ENCODE measurements at places on chromosomes 1 and 21.

DNA sequence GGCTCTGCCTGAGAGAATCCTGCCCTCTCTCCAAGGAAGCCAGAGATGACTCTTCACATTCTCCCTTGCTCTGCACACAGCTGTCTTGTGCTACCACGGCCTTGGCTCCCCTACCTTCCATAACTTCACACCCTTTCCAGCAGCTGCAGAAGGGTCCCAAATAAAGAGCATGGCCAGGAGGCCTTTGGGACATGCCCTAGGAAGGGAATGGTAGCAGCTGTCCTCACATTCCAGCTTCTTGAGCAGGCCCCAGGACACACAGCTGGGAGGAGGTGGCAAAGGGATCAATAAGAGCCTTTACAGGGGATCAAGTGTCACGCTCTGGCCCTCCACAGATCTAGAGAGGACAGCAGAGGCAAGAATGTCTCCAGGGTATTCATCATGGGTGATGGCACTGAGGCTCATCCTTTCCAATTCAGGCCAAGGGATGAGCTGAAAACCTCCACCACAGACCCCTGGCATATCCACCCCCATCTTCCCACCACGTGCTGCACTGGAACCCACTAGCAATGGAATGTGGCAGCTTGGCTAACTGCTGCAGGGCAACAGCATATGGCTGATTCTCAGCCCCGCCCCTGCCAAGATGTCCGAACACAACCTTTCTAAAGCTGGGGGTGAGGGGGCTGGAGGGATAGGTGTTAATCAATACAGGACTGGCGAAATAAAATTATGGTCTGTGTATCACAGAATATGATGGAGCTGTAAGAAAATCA is 17.8 kb upstream of the RAB29 start:
- DNase-seq = no peak

DNA sequence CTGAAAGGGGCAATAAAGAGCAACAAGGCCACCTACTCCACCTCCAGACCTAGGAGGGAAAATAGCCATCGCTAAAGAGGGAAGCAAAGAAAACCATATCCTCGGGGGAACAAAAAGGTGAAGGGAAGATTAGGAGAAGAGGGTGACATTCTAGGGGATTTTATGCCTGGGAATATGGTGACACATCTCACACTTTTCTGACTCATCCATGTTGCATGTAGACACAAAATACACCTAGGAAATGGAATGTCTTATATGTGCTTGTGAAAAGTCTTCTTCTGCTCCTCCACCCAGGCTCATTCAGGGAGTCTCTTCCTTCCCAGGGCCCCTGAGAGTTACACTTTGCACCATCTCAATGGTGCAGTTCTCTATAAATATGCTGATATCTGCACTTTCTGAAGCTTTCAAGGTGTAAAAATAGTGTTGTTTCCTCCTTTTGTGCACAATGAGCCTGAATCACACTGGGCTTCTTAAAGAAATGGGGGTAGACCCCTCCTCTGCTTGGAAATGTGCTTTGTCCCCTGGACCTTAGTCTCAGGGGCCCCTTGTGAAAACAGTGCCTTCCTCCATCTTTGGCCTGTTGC is 195.9 kb downstream of the CYYR1 start:
- DNase-seq = no peak

DNA sequence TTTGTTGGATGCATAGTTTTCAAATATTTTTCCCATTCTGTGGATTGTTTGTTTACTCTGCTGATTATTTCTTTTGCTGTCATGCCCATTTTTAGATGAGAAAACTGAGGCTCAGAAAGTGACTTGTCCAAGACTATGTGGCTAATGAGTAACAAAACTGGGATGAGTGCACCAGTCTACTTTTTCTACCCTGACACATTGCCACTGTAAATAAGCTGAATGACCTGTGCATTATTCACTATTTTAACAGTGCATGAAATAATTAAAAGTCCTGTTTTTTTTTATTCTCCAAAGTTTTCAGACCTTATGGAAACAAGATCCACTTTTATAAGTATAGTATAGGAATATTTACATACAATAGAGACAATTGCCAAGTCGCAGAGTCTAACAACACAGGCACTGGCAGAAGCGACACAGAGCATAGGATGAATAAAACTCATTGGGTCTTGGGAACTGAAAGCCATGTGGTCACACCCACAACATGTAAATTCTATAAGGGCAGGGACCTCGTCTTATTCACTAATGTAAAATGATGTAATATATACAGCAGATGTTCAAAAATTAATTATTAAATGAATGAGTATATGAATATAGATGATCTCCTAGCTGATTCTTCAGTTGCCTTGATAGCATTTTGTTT is 45.2 kb downstream of the HLX start:
- DNase-seq = no peak

DNA sequence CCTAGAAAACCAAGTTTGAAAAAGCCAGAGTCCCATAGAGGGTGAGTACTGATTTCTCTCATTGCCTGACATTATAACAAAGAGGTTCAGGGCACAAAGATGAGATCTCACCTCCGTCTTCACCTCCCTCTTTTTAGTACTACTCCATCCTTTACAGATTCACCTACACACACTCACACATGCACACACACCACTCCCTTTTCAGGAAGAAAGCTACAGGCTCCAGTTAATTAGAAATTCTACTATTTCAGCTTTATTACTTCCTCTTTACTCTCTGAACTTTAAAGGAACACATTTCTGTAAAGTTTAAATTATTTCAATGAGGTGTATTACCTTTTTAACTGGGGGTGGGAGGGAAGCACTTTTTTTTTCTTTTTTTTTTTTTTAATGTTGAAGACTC is 59.6 kb upstream of the PRDX6 start:
- DNase-seq = no peak

GRCh38 chr1:213154056-213154685 is 103.1 kb downstream of the RPS6KC1 start:
- DNase-seq = no peak

DNA sequence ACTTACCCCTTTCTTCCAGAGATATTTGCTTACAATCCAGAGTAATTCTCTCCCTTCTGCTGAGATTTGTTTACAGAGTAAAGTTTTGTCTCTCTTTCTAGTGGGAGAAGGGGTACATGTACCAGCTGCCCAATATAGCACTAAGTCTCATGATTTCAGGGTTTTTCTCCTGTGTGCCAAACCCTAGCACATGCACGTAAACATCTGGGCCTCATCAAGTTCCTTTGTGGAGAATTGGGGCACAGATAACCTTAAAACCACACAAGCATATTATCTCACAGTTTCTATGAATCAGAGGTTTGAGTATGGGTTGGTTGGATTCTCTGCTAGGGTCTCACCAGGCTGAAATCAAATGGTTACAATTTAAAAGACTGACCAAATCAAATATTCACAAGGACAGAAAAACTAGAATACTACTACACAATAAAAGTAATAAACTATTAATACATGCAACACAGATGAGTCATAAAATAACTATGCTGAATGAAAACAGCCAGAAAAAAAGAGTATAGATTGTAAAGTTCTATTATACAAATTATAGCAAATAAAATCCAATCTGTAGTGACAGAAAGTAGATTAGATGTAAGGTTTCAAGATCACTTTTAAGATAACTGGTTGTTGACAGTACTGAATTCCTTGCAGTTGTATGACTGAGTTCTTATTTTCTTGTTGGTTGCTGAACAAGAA is 347.4 kb upstream of the PTBP2 start:
- no peak for DNase-seq

DNA sequence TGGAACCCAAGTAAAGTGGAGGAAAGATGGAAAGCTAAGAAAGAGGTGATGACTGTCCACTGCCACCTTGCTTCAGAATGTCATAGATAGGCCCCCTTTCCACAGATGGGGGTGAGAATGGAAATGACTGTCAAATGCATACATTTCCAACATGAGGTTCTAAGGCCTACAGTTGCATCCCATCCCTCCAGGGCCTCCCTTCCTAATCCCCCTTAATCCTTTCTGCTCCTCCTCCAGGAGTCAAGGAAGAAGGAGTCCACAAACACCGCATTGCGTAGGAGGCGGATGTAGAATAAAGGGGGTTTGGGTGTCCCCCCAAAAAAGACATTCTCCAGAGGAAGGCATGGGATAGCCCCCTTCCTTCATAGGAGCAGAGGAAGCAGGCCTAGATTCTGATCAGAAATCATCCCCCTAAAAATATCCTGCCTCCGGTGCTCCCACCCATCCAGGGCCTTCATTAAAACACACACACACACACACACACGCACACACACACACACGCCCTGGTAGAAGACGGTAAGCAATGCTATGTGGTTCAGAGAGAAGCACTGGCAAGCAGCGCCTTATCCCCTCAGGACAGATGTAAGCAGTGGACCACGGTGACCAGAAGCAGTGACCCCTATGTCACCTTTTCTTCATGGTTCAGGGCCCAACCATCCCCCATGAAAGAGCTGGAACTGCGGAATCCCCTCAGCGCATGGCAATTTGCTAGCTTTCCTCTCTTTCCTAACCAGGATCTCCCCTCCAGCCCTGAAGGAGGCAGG is 2.0 kb downstream of the SV2A start:
- DNase-seq = no peak

DNA sequence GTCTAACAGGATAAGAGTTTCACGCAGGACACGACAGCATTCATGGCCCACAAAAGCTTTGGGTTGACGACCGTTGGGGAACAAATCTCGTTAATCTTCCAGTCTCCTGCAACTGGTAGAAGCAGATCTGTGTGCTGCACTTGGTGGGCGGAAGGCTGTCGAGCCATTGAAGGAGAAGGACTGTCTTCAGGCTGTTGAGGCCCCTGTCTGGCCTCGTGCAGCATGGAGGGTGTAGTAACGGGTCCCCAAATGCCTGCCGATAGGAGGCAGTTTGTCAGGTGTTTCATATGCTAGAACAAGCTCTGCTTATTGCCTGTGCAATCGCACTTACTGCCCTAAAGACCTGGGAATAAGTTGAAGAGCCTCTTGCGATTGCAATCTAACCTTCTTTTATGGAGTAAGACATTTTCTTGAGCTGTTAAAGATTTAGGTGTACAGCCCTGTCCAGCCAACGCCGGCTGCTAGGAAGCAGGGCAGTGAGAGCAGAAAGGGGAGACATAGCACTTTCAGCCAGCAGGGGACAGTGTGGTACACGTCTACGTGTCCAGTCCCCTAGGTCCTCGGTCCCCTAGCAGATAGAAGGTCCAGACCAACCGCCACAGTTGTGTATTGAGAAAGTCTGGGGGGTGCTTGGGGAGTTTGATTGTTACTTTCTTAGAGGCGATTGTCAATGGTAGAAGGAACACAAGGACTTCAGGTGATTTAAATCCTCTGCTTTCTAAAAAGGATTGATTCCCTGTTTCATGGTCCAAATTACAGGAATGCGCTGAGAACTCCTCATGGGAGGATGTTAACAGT is 102.3 kb upstream of the TMPRSS2 start:
- no peak for DNase-seq

GRCh38 chr21:14451546-14451945 is 68.6 kb upstream of the HSPA13 start:
- DNase-seq = no peak

- no peak for DNase-seq
Observed at GRCh38 chr1:230028602-230029223, 38.3 kb upstream of the GALNT2 start.

DNA sequence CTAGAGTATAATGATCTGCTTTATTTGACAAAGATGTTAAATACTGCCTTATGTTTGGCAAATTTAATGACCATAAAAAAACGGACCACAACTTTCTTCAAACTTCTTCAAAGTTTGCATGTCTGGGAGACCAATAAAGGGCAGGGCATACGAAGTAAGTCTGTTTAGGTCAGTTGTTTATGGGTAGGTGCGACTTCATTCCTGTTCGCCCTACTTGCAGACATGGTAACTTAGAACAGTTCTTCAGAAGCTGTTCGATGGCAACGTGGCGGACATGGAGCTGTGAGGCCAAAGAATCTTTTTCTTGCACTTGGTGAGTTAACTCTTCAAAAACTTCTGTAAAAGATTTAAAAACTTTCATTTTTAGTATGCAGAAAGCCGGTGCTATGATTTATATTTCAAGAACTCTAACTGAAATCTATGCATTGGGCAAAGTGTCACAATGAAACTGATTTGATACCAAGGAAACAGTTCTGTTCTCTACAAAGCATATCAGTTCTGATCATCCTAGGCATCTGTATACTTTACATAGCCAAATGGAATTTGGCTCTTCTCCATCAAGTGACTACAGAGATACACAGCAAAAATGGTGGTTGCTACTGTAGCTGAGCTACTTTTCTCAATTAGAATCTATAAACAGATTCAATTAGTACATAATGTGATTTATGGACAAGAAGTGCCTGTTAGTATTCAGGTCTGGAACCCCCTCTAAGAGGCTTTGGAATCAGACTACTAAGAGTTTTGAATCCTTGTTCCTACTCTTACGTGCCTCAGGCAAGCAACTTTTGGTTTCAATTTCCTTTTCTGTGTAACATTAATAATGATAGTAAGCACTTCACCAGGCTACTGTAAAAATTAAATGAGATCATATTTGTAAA is 25.7 kb downstream of the C21orf91 start:
- no peak for DNase-seq

DNA sequence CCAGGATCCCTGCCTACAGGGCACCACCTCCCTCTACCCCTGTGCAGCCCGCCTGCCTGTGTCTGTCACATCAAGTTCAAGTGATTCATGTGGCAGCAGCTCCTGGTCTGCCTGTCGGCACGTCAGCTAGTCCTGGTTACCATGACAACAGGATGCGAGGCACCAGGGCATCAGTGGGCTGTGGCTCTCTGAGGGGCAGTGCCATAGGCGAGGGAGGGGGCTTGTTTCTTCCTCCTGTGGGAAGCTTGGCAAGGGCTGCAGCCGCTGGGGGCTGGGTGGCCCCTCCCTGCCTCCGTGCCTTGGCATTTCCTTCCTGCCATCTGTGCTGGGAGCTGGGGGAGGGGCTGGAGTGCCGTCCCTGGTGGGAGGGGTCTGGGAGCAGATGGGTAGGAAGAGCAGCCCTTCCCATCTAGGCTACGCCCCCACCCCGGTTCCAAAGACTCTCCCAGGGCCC is 43.1 kb downstream of the FOXO6 start:
- no peak for DNase-seq

GRCh38 chr1:220113136-220113695 is 19.3 kb downstream of the IARS2 start:
- DNase-seq = no peak

- DNase-seq = no peak
Observed at GRCh38 chr21:28483301-28484035, 509.2 kb downstream of the LTN1 start.

All from fibroblast of skin of left biceps (primary cell).